Stimulated activated CD4-positive, alpha-beta T cell treated with anti-CD3 and anti-CD28 coated beads, Interleukin-1b, Interleukin-23, amount 100 ng/mL, for 24 hours (primary cell): ENCODE measurements at places on chromosomes 7 and 10.

DNA sequence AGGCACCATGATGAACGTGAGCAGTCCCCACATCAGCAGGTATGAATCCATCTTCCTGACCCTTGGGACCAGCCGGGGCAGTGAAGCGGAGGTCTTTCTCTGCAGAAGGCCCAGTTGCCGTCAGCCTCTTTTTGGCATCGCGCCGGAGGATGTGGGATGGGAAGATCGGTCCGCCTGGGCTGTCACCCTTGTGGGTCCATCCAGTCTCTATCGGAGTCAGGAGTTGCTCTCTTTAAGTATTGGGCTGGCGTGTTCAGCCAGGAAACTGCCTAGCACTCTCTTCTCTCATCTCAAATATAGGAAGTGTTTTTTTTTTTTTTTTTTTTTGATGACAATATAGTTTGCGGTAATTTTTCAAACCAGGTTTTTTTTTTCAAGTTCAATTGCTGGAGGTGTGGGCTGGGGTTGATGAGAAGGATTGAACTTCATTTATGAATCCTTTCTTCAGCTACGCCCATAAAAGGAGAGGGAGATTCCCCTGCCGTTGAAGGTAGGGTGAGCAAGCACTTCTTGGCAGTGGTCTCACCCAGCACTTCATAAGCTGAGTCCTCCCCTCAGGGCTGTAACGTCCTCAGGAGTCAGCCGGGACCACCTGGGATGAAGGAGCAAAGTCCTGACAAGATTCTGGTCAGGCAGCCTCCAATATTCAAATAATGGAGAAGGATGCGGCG is at the start of gene IL2RA:
IL2RA (minus strand) TSS at position 267 of the 671 bp plus-strand sequence; CDS start at position 51, 216 bp downstream.
- peak; percentile 72 for DNase-seq

DNA sequence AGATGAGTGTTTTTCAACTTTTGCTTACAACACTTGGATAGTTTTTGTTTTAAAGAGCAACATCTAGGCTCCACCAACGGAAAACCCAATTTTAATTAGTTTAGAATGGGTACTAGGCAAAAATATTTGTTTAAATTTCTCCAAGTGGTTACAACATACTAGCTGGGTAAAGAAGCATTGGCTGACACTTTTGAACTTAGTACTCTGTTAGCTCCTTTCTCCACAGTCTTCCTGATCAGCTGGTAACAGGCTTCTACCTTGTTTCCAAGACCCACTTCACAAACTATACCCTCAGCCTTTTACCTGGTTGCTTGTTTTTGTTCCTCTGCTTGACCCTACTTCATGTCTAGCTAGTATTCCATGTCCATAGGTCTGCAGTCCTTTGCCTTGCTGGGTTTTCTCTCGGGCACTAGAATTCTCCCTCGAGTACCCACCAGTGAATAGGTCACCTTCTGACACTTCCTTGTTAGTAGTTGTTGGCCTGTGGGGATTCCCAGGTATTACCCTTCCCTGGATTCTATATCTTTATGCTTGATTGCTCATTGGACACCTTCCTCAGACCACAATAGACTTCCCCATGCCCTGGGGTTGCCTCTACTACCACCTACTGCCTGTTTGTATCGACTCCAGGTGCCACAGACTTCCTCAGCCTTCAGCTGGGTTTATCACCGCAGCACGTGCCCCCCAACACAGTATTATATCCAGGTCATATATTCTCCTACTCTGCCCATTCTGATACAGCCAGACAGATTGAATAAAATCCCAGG is 42.0 kb downstream of the PRPS1L1 start:
- no peak for DNase-seq

GRCh38 chr10:79132681-79133381 is 64.1 kb downstream of the ZMIZ1 start:
- no peak for DNase-seq

GRCh38 chr7:2820508-2820934 is 23.6 kb downstream of the GNA12 start:
- DNase-seq, result no peak

GRCh38 chr7:114970732-114971131 is 48.8 kb downstream of the MDFIC start:
- no peak for DNase-seq

DNA sequence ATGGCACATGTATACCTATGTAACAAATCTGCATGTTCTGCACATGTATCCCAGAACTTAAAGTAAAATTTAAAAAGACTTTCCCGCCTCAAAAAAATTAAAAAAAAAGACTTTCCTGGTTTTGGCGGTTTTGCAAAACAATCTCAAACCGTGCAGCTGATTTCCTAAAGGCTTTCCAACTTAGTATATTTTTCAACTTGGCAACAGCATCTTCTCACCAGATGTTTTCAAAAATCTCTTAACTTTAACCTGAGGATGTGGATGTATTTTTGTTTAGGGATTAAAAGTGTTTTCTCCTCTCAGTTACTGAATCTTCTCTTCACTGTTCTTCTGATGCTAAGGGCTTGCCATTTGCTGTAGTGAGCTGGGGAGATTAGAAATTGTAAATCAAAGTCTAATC is 96.5 kb upstream of the PLPP4 start:
- DNase-seq, result no peak

DNA sequence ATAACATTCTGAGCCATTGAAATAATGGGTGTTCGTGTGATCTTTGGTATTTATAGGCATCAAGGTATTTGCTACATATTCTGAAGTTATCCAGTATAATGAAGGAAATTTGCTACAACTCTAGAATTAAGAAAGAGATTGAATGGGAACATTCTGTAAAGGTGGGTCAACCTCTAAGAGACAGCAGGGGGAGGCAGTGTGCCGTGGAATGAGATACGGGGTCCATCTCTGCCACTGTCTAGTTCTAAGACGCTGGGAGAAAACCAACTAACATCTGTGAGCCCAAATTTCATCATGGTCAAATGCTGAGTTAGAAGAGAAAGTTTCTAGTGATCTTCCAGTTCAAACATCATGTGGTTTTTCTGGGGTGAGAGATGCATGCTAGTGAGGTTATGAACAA is 368.9 kb downstream of the SORCS1 start:
- no peak for DNase-seq

DNA sequence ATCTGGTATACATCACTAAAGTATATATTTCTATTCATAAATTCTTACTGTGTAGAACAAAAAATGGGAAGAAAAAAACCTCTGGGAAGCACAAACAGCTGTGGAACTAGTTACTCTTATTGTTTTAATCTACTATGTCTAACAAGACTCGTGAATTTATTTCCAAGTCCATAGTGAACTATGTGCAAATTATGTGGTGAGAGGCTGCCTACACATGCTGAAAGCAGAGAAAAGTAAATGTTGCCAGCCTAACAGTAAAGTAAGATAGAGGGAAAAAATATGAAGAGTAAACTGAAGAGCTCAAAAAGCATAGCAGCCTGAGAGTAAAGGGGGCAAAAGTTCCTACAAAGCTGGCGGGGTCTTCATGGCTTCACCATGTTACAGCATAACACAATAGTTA is 3.0 kb downstream of the GDI2 start:
- no peak for DNase-seq

DNA sequence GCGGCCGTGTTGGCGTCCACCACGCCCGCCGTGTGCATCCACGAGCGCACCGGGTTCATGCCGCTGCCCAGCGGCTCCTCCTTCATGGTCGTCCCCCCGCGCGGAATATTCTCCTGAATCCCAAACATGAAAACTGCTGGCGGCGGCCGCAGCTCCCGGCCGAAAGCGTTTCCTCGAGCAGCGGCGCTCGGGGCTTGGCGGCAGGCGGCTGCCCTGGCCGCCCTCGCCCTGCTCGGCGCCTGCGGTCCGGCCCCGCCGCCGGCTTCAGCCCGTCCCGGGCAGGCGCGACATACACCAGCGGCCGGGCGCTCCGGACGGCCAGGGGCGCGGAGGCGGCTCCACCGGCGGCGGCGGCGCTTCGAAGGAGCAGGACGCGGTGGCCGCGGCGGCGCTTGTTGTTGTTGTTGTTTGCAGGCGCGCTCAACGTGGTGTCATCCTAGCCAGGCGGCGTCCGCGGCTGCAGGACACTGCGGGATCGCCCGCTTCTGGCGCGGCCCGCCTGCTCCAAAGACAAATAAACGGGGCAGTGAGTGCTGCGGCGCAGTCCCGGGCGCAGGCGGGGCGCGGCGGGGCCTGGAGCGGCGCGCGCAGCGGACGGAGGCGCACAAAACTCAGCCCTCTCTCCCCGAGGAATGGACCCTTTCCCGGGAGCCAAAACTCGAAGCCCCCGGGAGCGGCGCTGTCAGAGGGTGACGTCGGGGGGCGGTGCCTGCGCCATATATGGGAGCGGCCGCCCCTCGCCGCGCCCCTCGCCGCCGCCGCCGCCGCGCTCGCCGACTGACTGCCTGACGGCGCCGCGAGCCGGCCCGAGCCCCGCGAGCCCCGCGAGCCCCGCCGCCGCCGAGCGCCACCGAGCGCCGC is at the start of gene EBF3:
EBF3 (minus strand) TSS at position 634 of the 861 bp plus-strand sequence; CDS start at position 128, 506 bp downstream.
- DNase-seq, result peak; percentile 43

DNA sequence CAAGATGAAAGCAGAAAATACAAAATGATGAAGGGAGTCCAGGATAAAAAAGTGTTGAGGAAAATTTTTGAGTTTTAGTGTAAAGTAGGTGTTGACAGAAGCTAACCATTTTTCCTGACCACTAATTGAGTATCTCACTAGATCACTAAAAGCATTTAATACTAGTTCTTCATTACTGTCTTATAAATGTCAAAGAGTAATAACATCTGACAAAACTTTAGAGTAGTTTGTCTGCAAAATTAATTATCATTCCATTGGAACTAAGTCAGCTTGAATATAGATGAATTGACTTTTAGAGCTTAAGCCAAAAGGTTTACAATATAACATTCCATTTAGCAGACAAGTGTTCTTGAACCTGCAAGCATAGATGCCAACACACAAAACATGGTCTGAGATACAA is 232.9 kb downstream of the FOXP2 start:
- DNase-seq, result no peak

DNA sequence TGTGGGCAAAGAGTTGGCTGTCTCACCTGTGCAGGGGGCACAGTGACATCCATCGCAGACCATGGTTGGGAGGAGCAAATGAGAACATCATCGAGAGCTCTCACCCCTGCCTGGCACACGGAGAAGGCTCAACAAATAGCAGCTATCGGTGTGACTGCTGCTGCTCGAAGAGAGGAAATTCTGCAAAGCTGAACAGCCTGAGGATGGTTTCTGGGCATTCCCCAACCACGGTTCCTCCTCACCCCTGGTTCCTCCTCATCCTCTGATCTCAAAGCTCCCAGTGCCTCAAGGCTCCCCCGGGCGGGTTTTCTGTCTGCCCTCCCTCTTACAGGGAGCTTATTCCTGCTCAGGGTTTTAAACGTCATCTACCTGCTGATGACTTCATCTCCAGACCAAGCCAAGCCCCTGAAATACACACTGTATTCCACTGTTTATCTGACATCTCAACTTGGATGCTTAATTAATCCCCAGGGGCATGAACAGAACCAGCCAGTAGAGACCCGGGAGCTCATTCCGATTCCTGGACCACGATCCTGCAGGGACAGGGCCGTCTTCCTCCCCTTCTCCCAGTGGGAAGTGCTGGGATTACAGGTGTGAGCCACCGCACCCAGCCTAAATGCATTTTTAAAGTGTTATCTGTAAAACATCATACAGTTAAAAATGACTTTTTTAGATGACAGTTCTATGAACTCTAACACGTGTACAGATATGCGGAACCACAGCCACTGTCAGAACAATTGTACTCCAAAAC is 19.5 kb upstream of the NOM1 start:
- no peak for DNase-seq

GRCh38 chr10:77360835-77361234 is 276.8 kb downstream of the KCNMA1 start:
- DNase-seq, result no peak

DNA sequence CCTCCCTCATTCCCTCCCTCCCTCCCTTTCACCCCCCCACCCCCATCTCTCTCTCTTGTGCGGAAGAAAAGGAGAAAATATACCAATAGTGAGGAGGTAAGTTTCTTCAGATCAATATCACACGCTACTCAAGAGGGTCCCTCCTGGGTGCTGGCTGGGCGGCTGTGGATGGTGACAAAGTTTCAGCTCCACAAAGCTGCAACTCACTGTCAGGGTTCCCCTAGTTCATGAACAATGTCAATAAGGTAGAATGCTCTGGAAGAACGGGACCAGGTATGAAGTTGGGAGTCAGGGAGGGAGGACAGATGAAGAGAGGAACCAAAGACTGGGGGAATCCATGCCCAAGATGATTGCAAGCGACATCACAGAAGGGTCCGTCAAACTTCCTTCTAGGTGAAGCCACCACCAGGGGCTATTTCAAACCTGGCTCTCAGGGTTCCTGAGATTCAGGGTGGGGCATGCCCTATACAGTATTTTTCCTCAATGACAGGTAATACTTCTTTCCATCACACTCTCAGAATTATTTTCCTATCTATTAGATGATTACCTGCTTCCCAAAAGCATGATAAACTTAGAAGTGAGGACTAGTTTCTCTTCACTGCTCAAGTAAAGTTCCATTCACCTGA is 1.4 kb upstream of the PDE1C start:
- no peak for DNase-seq

GRCh38 chr10:515674-516073 is 173.8 kb downstream of the DIP2C start:
- DNase-seq, result no peak

DNA sequence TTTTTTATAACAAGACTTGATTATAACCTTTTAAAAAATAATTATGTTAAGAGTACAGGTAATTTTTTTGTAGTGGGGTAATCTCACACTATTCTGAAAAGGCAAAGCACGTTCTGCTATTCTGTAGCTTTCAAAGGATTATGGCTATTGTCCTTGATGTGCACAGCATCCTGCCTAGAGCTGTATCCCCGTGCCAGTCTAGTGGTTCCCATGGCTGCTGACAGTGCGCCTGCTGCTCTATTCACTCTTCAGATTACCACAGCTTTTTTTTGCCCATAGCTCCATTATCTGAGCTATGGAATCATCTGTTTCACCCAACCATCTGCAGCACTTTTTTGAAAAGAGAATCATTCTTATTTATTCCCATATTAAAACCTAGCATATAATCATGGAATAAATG is 723.4 kb downstream of the PHTF2 start:
- no peak for DNase-seq

DNA sequence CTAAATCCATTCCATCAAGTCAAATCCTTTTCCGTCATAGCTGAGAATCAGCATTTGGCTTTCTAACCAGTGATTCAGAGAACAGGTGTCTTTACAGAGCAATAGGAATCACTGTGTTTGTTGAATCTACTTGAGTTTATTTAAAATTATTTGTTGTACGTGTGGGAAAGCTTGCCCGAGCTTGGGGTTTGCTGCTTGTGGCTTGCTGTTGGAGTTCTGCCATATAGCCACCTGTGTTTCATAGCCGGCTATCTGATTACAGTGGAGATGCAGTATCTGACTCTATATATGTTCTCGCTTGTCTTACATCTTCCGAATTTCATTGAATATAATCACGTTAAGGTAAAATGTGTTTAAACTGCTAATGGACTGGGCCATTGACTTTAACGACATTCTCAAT is 274.3 kb upstream of the MKI67 start:
- no peak for DNase-seq

DNA sequence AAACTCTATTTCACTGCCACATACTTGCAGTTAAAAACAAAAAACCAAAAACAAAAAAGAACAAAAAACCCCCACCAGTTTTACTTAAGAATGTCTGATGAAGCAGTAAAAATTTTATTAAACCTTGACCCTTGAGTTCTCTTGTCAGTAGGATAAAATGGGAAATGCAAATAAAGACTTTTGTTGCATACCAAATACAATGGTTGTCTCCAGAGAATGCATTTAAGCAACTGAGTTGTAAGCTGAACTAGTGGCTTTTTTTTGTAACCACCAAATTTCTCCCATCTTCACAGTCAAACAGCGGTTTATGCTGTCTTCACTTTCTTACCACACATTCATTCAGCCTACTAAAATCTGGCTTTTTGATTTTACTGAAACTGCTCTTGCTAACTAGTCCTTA is 3.1 kb downstream of the SYPL1 start:
- no peak for DNase-seq
